Cerebellar nuclear complex (tissue), 1 donor: ENCODE measurements at places on chromosomes 16 and 17.
A peak's percentile ranks its signal among the peaks of the same experiment; 100 is the strongest.

GRCh38 chr16:28865722-28866453, 2.2 kb downstream of the SH2B1 start:
- DNase-seq = no peak

GRCh38 chr16:31005350-31006085, 4.9 kb downstream of the STX1B start:
- peak; percentile 57 for DNase-seq

DNA sequence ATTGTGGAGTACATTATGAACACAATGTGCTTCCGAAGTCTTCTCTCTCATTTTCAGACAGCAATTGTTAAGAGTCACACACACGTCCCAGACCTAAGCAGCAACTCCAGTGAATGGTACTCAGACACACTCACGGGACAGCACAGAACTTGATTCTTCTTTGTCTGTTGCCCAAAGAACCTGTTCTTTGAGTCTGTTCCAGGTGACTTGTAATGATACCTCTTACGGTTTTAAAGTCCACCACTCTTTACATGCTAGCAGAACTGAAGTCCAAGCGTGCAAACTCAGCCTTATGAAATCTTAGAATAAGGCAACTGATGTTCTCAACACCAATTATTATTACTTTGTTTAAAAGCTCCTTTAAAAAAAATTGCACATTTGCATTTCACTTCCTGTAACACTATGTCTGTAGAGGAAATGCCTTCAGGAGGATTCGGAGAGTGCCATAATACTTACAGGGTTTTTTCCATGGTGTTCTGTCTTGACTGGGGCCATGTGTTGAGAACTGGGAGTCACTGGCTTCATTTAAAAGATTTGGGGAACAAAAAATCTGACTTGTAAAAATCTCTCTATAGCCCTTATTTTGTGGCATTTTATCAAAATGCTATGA, 48.1 kb downstream of the MARF1 start:
- no peak for DNase-seq

DNA sequence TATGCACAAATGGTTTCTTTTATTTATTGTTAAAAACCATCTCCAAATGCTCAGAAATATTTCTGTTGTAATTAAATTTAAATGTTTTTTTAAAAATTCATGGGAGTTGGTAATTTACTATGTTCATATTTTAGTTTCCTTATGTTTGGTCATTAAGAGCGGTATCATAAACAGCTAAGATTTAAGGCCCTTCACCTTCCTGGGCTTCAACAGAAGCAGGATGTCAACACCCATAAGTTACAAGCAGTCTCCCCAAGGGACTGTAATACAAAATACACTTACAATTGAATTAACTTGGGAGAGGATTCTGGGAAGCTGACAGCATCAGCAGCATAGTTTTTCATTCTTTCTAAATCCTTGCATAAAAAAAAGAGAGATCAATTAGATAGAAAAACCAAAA, 30.9 kb upstream of the TANC2 start:
- no peak for DNase-seq

DNA sequence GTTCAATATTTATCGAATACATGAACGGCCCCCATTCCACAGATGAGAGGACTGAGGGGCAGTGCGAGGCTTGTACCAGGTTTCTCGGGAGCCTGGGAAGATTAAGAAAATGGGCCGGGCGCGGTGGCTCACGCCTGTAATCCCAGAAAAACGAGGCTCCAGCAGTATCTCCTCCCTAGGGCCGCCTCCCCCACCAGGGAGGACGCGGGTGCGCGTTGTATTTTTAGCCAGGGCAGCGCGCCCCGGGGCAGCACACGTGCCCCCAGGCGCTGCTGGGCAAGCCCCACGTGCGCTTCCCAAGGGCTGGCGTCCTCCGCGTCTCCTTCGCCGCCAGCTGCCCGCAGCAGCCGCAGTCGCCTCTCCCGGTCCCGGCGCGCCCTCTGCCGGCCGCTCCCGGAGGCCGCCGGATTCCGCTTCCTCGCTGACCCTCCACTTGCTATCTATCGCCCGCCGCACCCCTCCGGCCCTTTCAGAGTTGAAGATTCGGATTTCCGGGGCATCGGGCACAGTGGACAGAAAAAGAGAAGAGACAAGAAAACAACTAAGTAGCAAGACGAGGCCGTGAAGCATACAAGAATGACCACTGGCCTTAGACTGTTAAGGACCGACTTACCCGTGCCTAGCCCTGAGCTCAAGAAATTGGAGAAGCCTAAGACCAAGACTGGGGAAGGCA, 1.9 kb upstream of the YBX2 start:
- DNase-seq = peak; percentile 16

DNA sequence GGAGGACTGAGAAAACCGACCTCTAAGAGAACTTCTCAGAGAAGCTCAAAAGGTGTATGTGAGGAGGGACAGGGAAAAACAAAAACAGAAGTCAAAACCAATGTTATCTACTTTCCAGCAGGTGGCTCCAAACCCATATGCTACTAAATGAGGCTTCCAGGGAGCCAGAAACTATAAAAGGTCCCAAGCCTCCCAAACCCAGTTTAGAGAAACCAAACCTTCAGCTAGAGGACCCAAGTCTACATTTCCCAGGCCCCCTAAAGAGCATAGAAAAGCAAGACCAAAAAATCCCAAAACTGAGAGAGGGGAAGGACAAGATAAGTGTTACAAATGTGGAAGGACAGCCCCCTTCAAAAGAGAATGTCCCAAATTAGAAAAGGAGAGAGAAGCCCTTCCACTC, 3.7 kb downstream of the HPR start:
- DNase-seq = no peak

GRCh38 chr17:12536472-12536871, 129.2 kb upstream of the MYOCD start:
- DNase-seq = no peak

GRCh38 chr17:74240618-74241205, 27.3 kb downstream of the TTYH2 start:
- no peak for DNase-seq

DNA sequence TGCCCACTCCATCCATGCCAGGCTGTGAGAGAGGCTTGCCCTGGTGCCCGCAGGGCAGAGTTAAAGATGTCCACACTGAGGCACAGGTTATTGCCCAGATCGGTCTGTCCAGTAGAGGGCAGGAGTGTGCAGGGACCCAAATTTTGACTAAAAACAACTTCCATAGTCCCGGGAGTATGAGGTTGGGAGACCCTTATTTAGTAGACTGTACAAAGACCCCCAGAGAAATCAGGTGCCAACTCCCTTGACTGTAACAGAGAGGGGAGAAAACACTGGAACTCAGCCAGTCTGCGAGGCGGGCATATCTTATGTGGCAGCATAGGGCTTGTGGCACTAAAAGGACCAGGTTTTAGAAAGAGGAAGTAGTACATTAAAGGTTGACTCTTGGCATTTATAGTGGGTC, 43.4 kb downstream of the HNF1B start:
- DNase-seq = no peak

DNA sequence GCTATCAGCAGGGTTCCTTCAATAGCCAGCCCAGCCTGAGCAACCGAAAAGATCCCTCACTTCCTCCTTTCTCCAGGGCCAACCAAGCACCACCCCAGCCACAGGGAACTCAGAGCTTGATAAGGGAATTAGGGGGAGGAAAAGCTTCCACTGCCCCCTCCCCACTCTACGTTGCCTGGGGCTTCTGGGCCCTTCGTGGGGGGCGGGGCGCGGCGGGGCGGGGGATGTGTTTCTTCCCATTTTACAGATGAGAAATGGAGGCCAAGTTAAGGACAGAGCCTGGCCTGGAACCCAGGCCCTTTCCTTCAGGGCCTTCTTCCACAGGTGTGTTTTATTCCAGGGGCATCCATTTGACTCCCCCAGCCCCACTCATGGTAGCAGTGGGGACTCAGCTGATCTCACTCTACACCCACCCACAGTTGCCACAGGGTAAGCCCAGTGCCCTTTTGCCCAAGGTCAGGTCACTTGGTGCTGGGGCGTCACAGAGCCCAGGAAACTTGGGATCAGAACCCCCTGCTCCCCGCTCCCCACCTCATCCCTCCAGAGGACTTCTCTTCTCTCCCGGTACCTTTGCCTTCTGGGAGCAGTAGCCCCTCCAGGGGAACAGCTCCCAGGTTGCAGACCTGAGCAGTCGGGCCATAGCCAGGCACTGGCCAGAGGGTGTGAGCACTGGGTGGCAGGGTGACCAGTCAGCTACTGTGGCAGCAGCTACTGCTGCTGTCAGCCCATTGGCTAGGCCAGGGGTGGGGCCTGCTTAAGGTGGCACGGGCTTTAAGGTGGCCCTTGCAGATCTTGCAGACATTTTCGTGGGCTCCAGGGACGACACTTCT, at the start of gene LDHD:
Gene LDHD, minus strand, starts transcription at position 700 of the 830 bp plus-strand sequence. Its CDS starts 60 bp downstream, at position 640.
- DNase-seq = peak; percentile 74

DNA sequence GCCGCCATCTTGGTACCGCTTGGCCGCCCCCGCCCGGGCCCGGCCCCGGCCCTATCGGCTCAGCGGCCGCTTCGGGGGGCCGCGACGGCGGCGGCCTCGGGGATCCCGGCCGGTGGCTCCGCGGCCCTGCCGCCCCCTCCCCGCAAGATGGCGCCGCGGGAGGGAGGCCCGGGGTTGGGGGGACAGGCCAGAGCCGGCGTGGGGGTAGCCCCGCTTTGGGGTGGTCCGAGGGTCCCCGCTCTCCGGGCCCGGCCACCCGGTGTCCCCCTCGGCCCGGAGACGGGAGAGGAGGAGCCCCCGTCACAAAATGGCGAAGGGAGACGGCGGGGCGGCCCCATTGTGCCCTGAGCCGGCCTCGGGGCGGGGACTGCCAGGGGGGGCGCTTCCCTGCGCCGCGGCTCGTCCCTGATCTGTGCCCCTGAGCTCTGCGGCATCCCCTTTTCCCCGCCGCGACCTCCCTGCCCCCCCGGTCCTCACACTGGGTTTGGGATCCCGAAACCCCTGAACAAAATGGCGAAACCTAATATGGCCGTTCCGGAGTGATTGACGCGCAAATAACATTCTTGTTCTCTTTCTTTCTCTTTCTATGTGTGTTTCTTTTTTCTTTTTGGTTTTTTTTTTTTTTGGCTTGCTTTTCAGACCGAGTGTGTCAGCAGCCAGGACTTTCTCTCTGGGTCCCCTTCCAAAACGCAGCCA, 986 bp downstream of the HAPSTR1 start:
- no peak for DNase-seq

DNA sequence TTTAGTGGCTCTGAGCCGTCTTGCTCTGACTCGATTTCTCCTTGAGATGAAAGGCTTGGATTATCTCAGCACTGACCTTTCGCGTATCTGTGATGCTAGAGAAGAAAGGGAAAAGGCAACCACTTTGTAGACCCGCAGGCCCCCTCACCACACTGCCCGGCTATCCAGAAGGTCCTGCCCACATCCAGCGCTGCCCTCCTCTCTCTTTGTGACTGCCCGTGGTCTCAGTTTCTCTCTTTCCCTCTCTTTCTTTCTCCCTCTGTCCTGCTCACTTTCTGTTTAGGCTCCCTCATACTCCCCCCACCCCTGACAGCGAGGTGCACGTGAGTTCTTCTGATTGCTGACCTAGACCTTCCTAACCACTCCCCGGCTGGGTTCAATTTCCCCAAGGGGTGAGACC, 12.8 kb upstream of the TBX21 start:
- no peak for DNase-seq

- DNase-seq = no peak
Measured at GRCh38 chr16:81597079-81597658, 152.6 kb downstream of the CMIP start.

DNA sequence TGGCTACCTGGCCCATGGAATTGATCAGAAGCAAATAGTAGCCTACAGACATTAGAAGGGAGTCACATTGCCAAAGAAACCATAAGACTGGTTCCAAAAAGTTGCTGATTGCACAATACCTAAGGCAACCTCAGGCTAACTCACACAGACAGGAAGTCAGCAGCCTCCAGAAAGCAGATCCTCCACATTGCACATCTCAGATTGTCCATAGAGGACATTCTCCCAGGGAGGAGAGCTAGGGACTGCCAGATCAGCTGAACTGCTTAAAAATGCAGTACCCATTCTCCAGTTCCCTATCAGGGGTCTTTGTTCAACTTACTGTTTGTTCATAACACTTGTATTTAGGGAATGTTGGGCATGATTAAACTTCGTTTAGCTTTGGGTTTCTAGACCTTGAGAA, 4.2 kb downstream of the CCL3 start:
- no peak for DNase-seq

GRCh38 chr16:67782567-67783352, 23.6 kb downstream of the RANBP10 start:
- DNase-seq = no peak

GRCh38 chr17:66865151-66865550, 30.2 kb downstream of the CACNG5 start:
- DNase-seq = no peak

DNA sequence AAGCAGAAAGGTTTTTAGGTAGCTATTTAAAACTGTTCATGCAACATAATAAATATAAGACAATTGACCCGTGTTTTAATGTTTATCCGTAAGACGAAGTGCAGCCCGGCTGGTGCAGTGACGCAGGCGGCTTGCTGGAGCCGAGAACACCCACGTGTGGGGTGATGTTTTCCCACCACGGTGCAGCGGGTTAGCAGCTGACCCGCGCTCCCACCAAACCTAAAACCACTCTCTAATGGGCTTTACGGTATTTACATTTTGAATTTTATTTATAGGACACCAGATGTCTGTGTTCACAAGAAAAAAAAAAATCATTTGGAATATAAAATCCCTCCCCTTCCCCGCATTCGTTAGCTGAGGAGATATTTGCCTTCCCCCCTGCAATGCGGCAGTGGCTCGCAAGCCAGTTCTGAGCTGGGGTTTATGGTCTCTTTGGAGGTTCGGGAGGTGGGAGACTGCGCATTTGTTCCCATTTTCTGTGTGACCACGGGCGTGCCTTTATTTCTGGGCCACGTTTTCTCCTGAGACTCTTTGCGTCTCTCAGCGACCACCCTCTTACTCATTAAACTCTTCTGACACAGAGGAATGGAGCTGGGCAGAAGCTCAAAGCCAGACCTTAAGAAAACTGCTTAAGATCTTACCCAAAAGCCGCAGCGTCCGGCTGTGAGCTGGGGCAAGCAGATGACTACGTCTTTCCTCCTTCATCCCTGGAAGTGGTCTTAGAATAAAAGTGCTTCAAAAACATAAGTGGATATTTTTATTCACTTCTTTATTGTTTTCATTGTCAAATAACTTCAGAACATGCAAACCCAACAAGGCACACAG, 301.1 kb downstream of the IRF8 start:
- DNase-seq = no peak

GRCh38 chr17:37746617-37747016, 1.8 kb upstream of the HNF1B start:
- DNase-seq = no peak

- DNase-seq = no peak
Measured at GRCh38 chr16:6252541-6252940, 1080.1 kb upstream of the RBFOX1 start.

DNA sequence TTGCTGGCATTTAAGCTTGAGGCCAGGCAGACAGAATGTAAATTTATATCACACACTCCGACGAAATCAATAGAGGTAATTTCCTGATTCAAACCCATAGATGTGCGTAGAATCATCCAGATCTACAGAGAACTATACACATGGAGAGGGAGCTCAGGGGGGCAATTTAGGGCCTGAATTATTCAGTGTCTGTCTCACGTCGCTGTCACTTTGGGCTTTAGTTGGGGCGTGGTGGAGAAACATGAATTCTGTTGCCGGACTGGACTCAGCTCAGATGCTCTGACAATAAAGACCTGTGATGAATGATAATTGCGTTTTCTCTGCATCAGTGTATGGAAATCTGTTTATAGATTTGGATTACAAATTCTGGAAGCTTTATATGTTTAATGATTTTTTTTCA, 32.5 kb upstream of the HS3ST2 start:
- DNase-seq = no peak
